ENCODE measurements at places on chromosomes 11 and 22.

DNA sequence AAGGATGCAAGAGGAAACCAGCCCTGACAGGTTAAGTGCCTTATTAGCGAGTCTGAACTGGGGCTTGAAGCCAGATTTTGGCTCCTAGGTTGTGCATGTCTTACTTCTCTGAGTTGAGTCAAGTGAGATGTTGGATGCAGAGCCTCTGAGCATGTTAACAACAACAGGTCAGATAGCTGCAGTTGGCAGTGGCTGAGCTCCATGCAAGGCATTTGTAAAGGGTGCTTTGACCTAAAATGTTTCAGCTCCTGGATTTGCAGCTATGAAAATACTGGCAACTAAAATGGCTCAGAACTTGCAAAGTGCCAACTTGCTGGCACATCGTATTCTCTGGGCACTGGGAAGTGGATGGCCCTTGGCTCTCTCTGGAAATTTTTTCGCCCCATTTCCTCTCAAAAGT is 16.4 kb upstream of the CSRP3 start:
- DNase-seq: peak; percentile 40

DNA sequence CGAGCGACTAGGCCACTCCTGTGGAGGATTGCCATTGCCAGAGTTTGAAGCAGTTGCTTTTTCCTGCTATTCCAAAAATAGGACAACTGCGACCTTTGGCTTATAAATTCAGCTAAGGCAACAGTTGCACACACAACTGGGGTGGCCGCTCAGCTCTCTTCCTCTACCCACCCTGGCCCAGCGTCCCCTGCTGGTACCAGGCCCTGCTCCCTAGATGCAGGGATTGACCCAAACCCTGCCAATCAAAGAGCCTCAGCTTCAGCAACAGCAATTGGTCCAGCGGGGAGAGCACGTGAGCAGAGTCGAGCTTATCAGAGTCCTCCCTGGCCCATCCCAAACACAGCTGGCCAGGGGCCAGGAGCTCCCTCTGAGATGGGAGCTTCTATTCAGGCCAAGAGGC is 22.0 kb upstream of the CABP2 start:
- DNase-seq: peak; percentile 51

DNA sequence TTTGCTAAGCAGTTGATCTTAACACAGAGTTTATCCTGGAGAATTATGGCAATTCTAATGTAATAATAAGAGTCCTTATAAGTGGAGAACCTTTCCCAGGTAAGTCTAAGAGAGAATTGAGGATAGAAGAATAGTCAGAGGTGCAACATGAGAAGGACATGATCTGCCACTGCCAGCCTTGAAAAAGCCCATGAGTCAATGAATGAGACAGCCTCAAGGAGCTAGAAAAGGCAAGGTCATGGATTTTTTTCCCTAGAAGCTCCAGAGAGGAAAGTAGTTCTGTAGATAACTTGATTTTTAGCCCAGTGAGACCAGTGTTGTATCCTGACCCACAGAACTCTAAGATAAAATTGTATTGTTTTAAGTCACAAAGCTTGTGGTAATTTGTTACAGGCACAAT is 16.9 kb downstream of the MS4A6A start:
- DNase-seq: no peak

DNA sequence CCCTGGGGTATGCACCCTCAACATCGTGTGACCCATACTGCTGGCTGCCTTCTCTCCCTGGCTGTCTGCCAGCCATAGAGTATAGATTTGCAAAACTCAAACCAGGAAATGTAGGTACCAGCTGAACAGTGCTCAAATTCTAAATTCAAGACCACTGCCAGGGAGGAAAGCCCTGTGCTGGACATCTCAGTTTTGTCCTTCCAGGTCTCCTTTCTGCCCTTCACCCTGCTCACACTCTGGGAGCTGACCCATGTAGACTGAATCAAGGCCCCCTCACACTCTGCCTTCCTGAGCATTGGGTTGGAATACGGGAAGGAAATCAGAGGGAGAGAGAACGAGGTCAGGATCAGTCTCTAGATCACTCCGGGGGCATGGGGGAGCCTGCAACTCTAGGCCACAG is 12.4 kb upstream of the DRD2 start:
- no peak for DNase-seq

DNA sequence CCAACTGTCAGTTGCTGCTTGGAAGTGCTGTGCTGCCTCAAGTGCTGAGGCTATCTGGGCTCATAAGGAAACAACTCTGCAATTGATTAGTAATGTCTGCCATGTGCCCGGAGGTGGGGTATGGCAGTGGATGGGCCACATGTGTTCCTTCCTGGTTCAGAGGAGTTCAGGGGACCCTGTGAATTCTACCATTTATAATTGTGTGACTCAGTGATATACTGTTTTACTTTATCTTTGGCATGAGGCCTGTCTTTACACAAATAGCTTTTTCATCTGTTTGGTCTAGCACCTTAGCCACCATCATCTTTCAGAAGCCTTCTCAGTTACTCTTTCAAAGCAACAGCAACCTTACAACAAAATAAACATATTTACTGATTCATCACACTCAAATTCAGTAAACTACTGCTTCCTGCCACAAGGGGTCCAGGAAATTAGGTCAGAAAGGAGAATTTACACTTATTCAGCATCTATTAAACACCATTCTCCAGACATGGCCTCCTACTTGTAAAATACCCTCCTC is 20.9 kb downstream of the DKK3 start:
- no peak for DNase-seq

- no peak for DNase-seq
Measured at GRCh38 chr11:47087801-47088200, 88.9 kb downstream of the ARFGAP2 start.

DNA sequence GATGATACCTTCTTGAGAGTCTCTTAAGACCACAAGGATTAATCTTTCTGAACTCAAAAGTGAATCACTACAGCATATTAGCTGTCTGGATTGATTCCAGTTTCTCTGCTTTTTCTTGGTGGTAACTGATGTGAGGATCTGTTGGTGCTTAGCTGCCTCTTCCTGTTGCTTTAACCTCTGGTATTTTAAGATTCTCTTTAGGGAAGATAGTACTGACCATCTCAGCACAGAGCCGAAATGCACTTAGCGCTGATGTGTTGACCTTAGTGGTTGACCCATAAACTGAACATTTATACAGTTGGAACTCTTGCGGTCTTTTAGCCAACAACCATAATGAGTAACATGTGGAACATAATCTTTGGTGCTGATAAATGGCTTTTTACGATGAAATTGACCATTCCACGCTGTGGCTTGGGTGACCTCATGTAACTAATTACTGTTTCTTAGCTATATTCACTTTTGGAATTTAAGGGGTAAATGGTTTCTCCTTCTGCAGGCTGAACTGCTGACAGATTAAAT is 33.7 kb downstream of the APLP2 start:
- DNase-seq: peak; percentile 66

DNA sequence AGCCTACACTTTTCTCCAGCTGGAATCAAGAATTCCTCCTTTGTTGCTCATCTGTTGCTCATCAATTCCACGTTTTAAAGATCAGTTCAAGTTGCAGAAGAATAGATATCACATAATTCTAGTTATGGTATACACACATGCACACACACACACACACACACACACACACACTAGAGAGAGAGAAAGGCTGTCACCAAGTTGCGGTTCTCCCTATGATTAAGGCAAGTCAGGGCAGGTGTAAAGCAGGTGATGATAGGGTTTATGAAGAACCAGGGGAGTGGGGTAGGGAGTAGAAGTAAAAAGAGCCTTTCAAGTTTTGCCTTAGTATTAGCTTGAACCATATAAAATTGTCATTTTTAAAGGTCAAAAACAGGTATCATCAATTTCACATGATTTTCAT is 31.7 kb upstream of the TMPRSS4 start:
- no peak for DNase-seq

GRCh38 chr11:74863410-74863809 is 85.5 kb downstream of the XRRA1 start:
- no peak for DNase-seq

- no peak for DNase-seq
Measured at GRCh38 chr11:124970925-124971324, 16.9 kb downstream of the CCDC15 start.

- DNase-seq: peak; percentile 11
Measured at GRCh38 chr22:45784357-45785277, 113.0 kb downstream of the ATXN10 start.

DNA sequence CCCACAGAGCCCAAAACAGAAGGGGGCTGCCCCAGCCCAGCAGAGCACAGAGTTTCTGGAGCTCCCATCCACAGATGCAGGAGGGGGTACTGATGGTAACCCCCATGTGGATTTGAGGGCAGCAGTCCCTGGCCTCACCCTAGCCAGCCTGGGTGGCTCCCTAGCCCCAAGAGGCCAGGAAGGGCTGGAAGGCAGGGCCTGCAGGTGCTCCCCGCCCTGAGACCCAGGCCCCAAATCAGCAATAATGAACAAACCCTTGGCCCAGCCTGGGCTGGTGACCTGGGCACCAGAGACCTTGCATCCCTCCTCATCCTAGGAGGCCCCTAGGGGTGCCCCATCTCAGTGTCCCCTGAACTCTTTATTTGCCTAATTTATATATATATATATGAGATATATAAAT is 61.6 kb downstream of the MORC2 start:
- DNase-seq: no peak

- no peak for DNase-seq
Measured at GRCh38 chr11:47560426-47560825, 5.0 kb upstream of the PTPMT1 start.

DNA sequence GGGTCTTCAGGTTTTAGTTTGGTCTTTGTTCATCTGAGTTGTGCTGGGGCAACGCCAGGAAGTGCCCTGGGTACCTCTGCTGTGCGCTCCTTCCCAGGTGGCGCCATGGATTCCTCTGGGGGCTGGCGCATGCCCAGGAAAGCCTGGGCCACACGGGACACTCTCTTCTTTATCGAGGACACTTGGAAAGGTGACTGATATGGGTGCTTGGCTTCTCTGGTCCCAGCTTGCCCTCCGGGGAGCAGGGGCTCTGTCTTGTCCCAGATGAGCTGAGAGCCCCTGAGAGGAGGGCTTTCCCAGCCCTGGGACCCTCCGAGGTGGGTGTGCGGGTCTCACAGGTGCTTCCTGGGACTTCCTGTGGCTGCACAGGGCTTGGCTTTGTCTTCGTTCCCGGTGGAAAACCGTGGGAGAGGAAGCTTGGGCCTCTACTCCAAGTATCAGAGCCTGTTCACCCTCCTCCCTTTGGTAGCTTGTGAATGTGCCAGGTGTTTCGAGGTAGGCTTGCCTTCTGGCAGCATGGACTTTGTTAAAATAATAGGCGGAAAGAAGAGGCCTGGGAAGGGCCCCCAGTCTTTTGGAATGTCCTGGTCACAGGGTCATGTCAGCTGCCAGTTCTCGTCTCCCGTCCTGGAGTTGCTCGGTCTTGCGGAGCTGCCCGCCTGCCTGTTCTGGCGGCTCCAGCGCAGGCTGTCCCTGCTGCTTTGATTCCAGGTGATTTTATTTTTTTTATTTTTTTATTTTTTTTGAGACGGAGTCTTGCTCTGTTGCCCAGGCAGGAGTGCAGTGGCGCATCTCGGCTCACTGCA is 10.1 kb upstream of the NEAT1 start:
- DNase-seq: no peak

- no peak for DNase-seq
Measured at GRCh38 chr22:49976439-49977175, 16.0 kb downstream of the PIM3 start.

Measured in muscle of leg (tissue), 16 donors.